Skin of body (tissue), 3 donors: ENCODE measurements at places on chromosomes 7 and 10.

DNA sequence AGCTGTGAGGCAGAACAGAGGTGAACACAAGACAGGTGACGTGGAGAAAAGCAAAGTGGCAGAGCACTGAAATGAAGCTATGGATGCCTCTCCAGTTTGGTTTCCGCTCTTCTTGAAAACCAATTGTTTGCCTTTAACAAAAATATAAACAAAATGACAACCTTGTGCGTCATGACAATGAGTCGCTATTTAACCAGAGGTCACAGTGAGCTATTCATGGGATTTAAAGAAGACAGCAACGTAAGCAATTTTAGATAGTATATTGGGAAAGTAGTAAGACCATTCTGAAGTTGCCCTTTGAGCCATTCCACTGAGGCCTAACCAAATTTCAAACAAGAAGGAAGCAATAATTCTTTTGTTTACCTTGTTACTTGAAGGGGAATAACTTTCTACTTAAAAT, 15.2 kb upstream of the LRRTM3 start:
- DNase-seq: no peak

GRCh38 chr7:1815051-1815481, 145.0 kb downstream of the ELFN1 start:
- DNase-seq: no peak

- DNase-seq: no peak
Observed at GRCh38 chr7:157442993-157443831, 106.4 kb downstream of the DNAJB6 start.

- DNase-seq: no peak
Observed at GRCh38 chr10:48478980-48479811, 125.7 kb downstream of the ARHGAP22 start.

DNA sequence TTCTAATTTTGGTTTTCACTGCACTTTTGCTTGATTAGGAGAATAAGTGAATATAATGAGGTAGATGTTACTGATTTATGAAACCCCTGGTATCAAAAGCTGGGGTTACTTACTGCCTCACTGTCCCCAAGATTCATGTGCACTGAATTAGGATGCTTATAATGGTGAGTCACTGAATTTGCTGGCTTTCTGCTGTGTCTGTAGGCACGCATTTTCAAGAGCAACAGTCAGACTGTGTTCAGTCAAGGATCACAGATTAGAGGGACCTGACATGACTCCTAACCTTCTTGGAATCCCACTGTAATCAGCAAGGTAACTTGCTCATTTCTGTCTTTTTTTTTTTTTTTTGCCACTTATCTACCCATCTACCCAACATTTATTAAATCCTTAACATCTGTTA, 59.7 kb downstream of the GPR85 start:
- DNase-seq: no peak

DNA sequence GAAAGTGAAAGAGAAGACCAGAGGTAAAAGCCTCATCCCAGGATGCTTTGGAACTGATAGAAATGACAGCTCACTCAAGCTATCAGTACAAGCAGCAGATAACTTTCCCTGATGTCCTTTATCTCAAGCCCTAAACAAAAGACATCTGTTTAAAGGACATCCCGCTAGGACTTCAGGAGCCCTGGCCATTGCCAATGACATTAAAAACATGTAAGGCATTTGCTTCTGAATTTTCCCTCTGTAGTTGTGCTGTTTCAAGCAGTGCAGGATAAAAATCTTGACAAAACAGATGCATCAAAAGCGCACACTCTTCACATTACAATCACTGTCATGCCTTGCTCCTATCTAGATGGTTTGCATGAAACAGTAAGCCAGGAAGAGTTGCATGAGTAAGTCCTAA, 159.8 kb downstream of the AOAH start:
- DNase-seq: no peak

- DNase-seq: peak; percentile 9
Observed at GRCh38 chr10:8594176-8594575, 539.7 kb downstream of the GATA3 start.

DNA sequence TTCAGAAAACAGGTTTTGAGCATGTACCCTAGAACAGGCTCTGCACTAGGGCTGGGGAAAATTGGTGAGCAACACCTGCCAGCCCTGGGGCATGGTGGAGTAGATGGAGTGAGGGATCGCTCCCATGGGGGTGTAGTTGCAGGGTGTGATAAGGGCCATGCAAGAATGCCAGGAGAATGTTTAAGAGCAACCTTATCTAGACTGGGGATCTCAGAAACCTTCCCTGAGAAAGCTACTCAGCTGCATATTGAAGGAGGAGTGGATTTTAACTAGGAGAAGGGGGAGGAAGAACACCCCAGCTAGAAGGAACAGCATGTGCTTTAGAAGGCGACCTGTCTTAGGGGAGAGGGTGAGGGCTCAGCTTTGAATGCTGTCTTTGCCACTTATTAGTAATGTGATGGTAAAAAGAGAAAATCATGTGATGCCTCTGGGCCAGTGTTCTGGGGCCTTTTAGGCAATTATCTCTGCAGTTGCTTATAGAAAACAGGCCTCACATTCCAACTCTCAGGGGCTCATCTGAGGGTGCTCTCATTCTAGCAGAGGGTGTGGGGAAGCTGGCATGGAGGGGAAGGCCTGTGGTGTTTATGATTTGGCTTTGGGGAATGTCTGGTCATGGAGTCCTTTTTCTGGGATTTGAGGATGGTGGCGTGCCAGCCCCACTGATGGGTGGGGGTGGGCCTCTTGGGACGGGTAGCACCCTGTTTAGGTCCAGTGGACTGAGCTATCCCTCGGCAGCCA, 225.4 kb downstream of the BMPER start:
- peak; percentile 27 for DNase-seq

GRCh38 chr10:130637089-130637676, 501.0 kb downstream of the GLRX3 start:
- DNase-seq: no peak

DNA sequence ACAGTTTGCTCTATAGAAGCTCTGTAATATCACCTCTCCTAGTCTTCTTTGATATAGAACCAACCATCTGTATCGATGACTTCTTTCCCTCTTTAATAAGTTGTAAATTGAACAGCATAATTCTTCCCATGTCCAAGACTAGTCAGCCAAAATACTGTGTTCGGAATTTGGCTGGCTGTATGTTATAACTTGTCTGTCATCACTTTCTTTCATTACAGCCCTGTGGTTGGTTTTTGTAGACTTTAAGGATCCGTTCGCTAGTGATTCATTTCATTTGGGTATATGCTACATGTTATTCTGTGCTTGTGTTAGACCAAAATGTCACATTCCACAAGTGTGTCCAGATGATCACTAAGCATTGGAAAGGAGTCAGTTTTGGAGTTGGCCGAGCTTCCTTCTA, 155.4 kb upstream of the ITGB1 start:
- peak; percentile 91 for DNase-seq

DNA sequence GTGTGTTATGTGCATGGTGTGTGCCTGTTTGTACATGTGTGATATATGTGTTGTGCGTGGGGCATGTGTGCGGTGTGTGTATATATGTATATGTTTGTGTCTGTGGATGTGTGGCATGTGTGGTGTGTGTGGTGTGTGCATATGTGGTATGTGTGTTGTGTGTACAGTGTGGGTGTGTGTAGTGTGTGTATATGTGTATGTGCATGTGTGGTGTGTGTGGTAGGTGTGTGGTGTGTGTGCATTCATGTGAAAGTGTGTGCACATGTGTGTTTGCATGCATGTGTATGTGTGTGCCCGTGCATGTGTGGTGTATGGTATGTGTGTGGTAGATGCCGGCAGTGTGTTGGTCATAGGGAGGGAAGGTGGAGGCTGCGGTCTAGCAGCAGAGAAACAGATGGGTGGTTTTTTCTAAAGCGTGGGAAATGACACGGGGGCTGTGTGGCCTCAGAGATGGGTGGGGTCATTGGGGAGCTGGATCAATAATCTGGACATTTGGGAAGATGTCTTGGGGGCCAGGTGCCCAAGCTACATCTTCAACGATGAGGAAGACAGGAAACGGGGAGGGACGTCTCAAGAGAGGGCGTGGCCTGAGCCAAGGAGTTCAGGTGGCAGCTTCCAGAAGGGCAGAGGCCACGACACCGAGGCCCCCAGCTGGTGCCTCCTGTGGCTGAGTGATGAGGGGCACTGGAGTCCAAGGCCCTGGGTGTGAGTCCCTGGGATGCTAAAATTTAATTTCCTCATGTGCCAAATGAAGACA, 481.3 kb downstream of the DNAJB6 start:
- no peak for DNase-seq

- DNase-seq: peak; percentile 14
Observed at GRCh38 chr10:31664803-31665202, 263.8 kb downstream of the ARHGAP12 start.

DNA sequence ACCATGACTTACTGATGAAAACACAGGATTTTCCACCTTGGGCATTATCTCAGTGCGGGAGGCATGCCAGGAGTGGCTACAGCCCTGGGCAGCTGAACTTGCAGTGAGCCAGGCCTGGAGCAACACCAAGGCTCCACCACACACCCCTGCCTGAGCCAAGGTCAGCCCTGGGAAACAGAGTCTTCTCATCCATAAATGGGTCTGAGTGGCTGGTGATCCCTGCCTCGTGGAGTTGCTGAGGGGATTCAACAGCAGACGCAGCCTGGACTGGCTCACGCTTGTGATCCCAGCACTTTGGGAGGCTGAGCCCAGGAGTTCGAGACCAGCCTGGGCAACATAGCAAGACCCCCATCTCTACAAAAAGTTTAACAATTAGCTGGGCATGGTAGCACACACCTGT, 32.2 kb downstream of the SPOCK2 start:
- no peak for DNase-seq

- no peak for DNase-seq
Observed at GRCh38 chr10:123157210-123157609, 3.0 kb downstream of the BUB3 start.

GRCh38 chr7:140059273-140060242, 3.2 kb downstream of the PARP12 start:
- no peak for DNase-seq

DNA sequence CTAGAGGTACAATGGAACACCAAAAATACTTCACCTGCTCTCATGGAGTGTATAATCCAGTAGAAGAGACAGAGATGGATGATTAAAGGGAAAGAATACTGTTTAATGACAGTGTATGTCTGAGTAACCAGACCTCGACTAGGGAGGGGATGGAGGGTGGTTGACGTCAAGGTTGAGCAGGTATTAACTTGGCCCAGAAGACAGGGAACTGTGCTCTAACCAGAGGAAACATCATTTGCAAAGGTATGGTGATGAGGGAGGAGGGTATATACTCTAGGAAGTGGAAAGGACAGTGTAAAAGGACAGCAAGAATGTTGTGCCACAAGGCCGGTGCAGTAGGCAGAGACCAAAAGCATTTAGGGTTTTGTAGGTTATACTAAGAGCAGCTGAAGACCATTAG, 2.9 kb downstream of the MIOS start:
- no peak for DNase-seq
